Right ventricle myocardium inferior (tissue), 1 donor: ENCODE measurements at places on chromosomes 12 and 14. TPM values are rescaled to one million over a fixed set of nuclear protein-coding genes. Genes with fewer than 3 reads are reported as not detected.
A peak's percentile ranks its signal among the peaks of the same experiment; 100 is the strongest.

The NR1H4 gene
- total RNA-seq = not detected

The PRPF40B gene
- 17.1 TPM for total RNA-seq

The TAS2R10 gene
- not detected for total RNA-seq

The NOP9 gene
- total RNA-seq = 23.0 TPM

The KRT2 gene
- total RNA-seq = not detected

The GUCY2C gene
- total RNA-seq = not detected

The RNF212B gene
- total RNA-seq = not detected

The TPH2 gene
- not detected for total RNA-seq

The RACGAP1 gene
- total RNA-seq = 7.3 TPM

The LRRIQ1 gene
- total RNA-seq = 0.08 TPM

The HOXC10 gene
- not detected for total RNA-seq

The E2F7 gene
- total RNA-seq = 0.14 TPM

The PZP gene
- total RNA-seq = 0.30 TPM

The C1QL4 gene
- total RNA-seq = not detected

The TAS2R31 gene
- total RNA-seq = 0.41 TPM

- no peak for DNase-seq
These were observed 495.4 kb upstream of the SEL1L start for GRCh38 chr14:82029038-82029437.

DNA sequence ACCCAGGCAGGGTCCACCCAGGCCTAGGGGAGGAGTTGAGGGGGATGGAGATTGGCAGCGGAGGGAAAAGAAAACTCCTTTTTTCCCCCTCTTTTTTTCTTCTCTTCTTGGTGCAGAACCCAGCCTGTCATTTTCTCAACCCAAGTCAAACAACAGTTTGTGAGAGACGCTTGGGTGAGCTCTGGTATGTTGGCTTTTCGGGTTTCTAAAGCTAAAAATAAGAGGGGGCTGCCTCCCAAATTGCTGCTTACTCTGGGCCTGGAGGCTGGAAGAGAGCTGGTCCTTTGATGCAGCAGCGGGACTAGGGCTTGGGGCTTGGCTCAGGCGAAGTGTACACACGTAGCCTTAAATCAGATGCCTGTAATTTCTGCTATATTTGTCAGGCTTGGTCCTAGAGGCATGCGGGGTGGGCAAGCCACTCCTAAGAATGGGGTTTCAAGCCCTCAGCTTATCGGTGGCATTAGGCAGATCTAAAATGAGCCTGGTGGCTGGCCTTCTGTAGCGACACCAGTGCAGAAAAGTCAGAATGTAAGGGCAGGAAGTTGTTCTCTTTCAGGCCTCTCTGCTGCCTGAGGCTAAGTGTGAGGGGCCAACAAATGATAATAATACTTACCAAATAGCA, 816 bp upstream of the SLC8A3 start:
- no peak for DNase-seq

DNA sequence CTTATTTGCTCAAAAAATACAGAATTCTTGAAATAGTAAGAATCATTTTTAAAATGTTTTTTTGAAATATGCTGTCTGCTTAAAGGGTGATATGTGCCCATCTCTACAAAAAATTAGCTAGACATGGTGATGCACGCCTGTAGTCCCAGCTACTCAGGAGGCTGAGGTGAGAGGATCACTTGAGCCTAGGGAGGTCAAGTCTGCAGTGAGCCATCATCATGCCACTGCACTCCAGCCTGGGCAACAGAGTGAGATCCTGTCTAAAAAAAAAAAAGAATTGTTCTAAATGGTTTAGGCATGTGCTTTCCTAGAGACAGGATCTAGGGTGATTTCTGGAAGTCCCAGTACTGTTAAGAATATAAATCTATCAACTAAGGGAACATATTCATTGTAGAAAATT, 75.6 kb upstream of the HECTD1 start:
- no peak for DNase-seq

GRCh38 chr14:93591506-93591905, 160.8 kb downstream of the UNC79 start:
- no peak for DNase-seq

DNA sequence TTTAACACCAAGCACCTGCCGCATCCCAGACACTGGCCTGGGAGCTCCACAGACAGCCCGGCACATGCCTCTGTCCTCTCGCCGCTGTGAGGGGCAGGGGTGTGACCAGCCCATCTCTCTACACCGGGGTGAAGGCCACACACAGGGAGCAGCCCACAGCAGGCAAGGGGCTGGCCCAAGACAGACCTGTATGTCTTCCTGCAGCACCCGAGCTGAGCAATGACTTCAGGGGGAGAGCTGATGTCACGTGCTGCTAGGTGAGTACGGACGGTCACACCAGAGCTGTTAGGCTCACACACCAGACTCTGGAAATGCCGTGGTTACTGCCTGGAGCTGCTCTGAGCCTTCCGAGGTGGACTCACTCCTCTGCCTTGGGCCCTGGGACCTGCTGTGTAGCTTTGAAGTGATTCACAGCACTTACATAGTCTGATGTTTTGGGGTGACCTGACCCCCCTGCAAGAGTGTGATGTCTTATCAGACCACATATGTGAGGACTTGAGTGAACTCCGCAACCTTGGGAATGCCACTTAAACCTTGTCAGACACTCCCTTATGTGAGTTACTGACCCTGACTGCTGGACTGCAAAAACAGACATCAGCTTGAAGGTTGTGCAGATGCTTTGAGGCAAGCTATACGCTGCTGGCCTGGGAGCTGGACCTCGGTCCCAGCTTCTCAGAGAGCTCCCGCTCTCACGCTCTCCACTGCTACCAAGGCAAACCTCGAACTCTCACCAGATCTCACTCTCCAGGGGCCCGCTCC, 1.8 kb downstream of the XRCC3 start:
- DNase-seq = no peak

GRCh38 chr12:90515199-90516175, 439.5 kb downstream of the CCER1 start:
- no peak for DNase-seq

GRCh38 chr12:2215709-2216560, 163.1 kb downstream of the CACNA1C start:
- DNase-seq = no peak

DNA sequence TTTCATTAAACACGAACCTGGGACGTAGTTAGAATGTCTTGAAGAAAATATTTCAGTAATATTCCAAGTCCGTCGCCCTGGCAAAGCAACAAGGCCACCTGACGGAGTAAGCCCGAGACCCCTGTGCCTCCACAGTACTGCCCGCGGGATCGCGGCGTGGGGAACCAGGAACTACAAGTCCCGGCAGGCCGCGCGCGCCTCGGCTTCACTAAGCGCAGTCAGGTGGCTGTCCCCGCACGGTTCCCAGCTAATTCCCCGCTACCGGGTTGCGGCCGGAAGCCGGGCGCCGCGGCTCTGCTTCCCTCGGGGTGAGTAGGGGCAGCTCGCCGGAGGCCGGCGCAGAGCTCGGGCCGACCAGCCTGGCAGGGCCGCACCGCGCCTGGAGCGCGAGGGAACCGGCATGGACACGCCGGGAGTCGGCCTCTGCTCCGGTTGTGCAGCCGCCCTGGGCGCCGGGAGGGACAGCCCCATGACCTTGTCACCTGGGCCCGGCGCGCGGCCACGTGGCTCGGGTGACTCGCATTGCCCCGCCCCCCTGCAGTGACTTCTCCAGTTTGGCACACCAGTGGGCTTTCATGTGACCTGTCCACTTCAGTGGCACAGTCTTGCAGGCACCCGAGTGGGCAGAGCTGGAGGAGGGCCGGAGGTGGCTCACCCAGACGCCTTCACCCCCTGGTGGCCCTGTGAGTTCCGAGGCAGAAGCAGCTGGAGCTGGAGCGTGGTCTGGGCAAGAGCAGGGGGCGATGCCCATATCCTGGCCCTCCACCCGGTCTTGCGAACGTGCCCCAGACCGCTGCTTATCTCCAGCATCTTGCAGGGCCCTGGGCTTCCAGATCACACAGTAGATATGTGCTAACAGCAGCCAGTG, at the start of gene ADCK1:
Gene ADCK1 (plus strand): TSS at position 247 of the 868 bp plus-strand sequence. CDS start 18,870 bp downstream, outside the sequence.
- peak; percentile 95 for DNase-seq

DNA sequence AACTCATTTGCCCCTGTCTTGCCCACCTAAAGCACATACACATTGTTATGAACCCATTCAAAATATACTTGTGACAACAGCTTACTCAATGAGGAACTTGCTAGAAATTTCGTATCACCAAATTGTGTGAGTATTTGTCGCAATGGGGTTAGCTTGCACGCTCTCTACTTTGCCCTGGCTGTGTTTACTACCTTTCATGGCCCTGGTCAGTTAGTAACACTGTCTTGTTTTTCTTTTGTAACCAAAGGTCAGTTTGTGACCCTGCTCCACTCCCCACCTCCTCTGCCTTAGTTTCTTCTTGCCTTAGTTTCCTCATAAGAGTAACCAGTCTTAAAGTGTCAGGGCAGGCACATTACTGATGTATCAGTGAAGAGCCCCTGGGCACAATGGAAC, 205.8 kb upstream of the EEA1 start:
- no peak for DNase-seq

- no peak for DNase-seq
These were observed 28.6 kb downstream of the AMN start for GRCh38 chr14:102951034-102951433.

- no peak for DNase-seq
These were observed 53.7 kb upstream of the GNPNAT1 start for GRCh38 chr14:52845081-52845480.

GRCh38 chr14:52119030-52119429, 50.2 kb upstream of the NID2 start:
- DNase-seq = no peak

- DNase-seq = no peak
These were observed 36.4 kb downstream of the SAMD4A start for GRCh38 chr14:54603362-54603761.

- no peak for DNase-seq
These were observed 76.6 kb upstream of the CCND2 start for GRCh38 chr12:4196805-4197420.

DNA sequence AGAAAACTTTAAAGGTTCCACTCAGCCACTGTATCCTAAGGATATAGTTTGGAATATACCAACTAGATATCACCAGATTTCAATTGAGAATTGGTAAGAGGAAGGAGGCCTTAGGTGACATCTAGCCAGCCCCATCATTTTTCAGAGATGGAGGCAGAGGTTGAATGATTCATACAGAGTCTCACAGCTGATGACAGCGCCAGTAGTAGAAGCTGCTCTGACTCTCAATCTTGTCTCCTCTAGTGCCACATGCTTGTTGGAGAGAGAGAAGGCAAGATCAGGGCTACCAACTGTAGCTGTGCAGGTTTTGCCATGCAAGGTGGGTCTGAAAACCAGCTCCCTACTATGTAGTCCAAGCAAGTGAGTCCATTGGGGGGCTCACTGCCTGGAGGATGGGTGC, 6.1 kb downstream of the FRMD6 start:
- DNase-seq = no peak

DNA sequence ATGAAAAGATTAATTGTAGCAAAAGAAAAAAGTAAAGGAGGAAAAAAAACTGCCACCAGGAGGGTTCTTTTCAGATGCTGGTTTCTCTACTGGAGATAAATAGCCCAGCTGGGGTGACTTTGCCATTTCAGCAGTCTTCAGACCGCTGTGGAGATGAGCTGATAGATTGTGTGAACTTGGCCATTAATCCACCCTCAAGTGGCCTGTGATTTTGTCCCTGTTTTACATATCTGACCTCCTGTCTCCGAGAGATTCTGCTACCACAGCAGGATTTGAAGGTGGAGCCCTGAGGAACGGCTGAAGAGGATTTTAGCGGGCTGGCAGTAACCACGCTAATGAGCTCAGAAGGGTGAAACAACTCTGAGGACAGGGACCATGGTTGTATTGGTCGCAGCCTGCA, 72.7 kb downstream of the WSCD2 start:
- DNase-seq = no peak

GRCh38 chr12:13229504-13229903, 33.0 kb downstream of the EMP1 start:
- DNase-seq = no peak

GRCh38 chr14:28653521-28653920, 113.1 kb upstream of the FOXG1 start:
- DNase-seq = no peak

- DNase-seq = no peak
These were observed 41.8 kb downstream of the CORO1C start for GRCh38 chr12:108689314-108690190.

- DNase-seq = no peak
These were observed 15.4 kb upstream of the NIN start for GRCh38 chr14:50846226-50846880.

GRCh38 chr14:57632649-57633048, 139.0 kb upstream of the CCDC198 start:
- no peak for DNase-seq

GRCh38 chr12:116722245-116722644, 15.6 kb downstream of the SPRING1 start:
- no peak for DNase-seq

DNA sequence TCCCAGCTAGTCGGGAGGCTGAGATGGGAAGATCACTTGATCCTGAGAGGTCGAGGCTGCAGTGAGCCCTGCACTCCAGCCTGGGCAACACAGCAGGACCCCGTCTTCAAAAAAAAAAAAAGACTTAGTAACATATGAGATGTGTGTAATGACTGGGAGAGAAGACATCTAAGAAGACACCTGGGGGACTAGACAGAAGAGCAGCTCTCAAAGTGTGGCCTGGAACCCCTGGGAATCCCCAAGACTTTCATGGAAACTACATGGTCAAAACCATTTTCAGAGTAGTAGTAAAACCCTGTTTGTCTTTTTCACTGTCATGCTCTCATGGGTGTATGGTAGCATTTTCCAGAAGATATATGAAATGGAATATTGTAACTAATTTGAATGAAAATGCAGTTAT, 45.3 kb downstream of the R3HDM2 start:
- DNase-seq = no peak

DNA sequence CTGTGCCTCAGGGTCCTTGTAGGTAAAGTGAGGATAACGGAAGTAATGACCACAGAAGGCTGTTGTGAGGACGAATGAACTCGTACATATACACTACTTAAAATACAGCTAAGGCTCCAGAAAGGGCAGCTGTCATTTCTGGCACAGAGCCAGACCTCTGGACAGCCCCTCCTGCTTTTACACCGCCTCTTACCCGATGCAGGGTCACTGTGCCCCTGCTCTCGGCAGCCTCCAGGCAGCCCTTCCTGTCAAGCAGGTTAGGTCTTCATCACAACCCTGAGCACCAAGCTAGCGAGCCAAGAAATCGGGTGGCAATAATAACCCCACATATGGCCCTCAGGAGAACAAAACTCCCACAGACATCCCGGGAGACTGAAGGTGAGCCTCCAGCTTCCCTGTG, 8.5 kb downstream of the TMEM229B start:
- no peak for DNase-seq

- no peak for DNase-seq
These were observed 169.2 kb downstream of the SYT1 start for GRCh38 chr12:79033788-79034187.

GRCh38 chr14:95127531-95127911, 29.8 kb downstream of the DICER1 start:
- no peak for DNase-seq

- no peak for DNase-seq
These were observed 21.8 kb downstream of the HOXC4 start for GRCh38 chr12:54075409-54075808.
